ENCODE measurements at places on chromosomes 1 and 21.

DNA sequence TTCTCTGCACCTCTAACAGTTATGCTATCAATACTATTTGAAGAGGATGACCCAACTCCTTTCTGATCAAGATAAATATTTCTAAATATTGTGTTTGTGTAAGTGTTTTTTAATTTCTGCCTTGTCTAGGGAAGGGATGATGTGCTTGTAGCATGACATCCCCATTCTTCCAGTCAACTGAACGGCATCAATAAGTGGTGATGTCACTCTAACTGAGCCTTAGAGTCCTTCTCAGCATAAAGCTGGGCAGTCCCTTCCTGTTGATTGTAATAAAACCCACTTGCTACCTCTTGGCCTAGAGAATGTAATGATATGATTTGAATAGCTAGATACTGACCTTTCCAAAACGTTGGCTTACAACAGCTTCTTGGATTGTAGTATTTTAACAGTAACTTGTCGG is 52.5 kb upstream of the KCNJ6 start:
- DNase-seq: no peak

- no peak for DNase-seq
Measured at GRCh38 chr1:65904681-65905083, 112.0 kb downstream of the PDE4B start.

- no peak for DNase-seq
Measured at GRCh38 chr1:112807999-112808398, 92.9 kb upstream of the PPM1J start.

DNA sequence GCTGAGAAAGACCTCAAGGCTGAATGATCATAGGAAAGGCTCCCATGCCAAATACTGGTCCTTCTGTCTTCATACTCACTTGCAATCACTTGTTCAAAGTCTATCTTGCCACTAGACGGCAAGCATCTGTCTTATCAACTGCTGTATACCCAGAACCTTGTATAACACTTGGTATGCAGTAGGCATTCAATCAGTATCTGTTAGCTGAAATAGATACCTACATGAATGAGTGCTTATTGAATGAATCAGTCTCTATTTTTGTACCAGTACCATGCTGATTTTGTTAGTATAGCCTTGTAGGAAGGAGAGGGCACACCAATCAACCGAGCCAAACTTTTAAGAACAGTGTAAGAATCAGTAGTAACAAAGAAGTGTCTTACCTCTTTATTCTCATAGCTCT is 80.6 kb downstream of the NIBAN1 start:
- no peak for DNase-seq

- no peak for DNase-seq
Measured at GRCh38 chr1:47930210-47930840, 66.9 kb downstream of the TRABD2B start.

- no peak for DNase-seq
Measured at GRCh38 chr1:119143706-119144105, 3.3 kb upstream of the WARS2 start.

DNA sequence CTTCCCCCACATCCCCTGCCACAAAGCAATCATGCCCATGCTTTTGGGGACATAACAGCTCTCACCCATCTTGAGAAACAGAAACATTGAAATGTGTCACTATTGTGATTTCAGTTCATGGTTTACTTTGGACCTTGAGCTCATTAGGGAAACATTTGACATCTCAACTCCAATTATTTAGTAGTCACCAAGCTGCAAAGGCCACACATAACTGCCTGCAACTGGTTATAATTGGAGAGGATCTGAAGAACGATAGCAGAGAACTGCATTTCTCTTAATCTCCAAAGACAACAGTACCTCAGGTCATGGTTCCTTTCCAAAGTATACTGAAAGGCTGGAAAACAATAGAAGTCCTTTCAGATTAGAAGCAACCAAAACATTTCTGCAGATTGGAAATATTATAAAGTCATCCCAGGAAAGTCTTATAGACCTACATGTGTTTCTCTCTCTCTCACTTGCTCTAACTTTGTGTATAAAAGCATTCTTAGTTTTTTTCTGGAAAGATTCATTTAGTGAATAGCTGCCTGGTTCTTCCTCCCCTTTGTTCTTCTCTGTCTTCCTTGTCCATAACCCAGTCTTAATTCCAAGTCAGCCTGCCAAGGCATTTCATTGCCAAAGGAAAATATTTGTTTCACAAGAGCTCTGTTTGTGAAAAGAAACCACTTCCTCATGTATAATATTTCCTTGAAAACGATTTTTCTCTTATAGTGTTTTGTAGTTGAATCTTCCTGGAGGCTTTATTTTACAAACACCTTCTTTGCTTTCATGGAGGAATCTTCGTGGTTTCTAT is 426.8 kb downstream of the ADGRL2 start:
- no peak for DNase-seq

- DNase-seq: no peak
Measured at GRCh38 chr1:8422510-8423268, 104.8 kb downstream of the SLC45A1 start.

DNA sequence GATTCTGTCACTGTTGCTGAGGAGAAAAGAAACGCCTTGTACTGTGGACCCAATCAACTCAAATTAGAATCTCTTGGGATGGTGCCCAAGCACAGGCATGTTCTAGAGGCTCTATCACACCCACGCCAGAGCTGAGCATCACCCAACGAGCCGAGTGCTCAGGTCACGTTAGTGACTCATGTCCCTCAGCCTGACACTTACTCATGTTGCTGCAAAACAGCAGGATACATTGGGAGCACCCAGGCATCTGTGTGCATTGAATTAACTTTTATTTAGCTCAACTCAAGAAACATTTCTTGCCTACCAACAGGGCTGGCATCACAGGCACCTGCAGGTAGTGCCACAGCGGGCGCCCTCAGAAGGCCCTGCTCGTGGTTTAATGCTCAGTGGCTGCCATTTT is 149.8 kb downstream of the ETS2 start:
- no peak for DNase-seq

GRCh38 chr1:29485096-29485925 is 249.0 kb downstream of the PTPRU start:
- no peak for DNase-seq

- no peak for DNase-seq
Measured at GRCh38 chr1:235644693-235645305, 4.8 kb downstream of the GNG4 start.

DNA sequence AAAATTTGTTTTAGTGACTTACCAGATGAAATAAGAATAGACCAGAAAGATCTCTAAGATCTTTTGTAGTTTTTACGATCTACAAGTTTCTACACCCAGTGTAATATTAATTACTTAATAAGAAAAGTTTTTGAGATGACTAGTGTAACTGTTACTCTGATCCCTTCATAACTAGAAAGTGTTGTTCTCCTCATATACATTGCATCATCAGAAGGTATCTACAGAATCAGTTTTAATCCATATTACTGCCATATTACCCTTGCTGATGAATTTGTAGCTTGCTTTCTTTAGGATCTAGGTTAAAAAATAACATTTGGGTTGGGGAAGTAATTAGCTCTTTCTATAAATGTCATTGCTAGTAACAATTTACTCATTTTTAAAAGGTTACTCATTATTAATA is 72.5 kb downstream of the GPR161 start:
- no peak for DNase-seq

GRCh38 chr1:170290276-170290675 is 144.5 kb downstream of the NTMT2 start:
- no peak for DNase-seq

GRCh38 chr1:145824499-145824842 is 471 bp downstream of the POLR3C start:
- no peak for DNase-seq

DNA sequence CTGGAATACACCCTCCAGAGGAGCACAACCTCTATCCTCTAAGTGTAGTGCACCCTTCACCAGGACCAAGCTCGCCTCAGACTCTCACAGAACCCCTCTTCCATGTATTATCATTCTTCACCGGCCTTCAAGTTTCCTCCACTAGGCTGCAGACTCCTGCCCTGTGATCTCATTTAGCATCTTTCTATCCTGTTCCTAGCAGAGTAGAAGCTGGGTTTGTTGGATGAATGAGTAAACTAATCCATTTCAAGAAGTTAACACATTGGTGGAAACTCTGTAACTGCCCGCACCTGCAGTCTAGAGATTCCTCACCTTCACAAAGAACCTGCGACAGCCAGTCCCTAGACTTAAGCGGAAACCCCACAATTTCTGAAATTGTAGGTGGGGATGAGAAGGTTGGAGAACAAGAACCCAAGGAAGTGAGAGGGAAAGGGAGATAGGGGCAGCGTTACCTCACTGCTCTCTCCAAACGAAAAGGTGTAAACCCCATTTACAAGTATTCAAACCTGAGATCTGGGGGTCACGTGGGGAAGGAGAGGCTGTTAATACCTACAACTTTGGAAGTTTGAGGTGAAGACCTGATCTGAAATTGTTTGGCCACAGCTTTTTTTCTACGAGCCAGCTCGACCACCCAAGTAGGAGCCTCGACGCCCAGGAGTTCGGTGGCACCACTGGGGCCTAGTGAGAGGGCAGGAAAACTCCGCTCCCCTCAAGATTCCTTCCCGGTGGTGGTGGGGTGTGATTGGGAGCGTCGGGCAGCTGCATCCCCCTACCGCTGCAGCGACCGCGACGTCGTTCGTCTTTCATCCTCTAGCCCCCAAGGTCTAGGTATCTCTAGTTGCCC is 1.2 kb downstream of the PTPN14 start:
- no peak for DNase-seq

DNA sequence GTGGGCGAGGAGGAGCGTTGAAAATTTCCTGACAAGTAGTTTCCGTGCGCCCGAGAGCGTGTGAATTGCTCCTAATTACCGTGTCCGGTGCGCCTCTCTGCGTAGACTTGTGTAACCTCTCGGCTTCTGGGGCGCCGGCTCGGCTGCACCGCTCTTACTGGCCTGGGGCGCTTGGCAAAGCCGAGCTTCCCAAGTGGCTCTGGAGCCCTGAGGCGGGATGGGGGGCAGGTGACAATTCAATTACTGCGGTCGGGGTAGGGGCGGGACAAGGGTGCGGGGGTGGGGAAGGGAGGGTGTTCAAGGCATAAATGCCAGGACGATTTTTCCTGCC is 392 bp upstream of the DMRTA2 start:
- no peak for DNase-seq

GRCh38 chr1:18144062-18144461 is 36.5 kb downstream of the IGSF21 start:
- no peak for DNase-seq

DNA sequence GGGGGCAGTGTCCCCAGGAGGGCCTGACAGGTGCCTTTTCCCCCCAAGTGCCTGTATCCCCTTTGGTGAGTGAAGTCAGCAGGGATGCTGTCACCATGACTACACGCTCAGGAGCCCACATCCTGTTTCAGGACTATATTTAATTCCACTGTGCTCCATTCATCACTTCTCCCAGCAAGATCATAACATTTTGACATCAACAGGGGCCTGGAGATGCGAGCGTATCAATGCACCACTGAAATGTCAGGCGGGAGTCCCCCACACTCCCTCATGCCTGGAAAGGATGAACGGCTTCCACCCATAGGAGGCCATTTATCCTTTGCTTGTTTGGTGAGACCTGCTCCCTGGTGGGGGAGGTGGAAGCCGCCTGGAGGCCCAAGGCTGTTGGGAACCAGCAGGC is 119.1 kb downstream of the PTPRU start:
- DNase-seq: no peak

GRCh38 chr1:167904652-167905130 is 9.2 kb downstream of the ADCY10 start:
- no peak for DNase-seq

DNA sequence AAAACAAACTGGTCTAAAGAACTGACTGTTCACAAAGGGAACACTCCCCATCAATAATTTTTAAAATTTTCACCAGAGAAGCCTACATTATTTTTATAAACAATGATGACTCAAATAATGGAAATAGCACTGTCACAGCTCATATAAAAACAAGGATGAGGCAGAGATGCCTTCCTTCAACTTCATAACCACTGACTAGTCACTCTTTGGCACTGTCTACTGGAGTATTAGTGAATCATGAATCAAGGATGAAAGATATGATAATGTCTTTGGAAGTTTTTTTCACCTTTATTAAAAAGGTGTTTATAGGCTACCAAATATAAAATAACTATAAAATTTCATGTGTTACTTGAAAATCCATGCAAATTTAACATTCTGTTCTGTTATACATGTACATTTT is 316.9 kb downstream of the VAV3 start:
- no peak for DNase-seq

DNA sequence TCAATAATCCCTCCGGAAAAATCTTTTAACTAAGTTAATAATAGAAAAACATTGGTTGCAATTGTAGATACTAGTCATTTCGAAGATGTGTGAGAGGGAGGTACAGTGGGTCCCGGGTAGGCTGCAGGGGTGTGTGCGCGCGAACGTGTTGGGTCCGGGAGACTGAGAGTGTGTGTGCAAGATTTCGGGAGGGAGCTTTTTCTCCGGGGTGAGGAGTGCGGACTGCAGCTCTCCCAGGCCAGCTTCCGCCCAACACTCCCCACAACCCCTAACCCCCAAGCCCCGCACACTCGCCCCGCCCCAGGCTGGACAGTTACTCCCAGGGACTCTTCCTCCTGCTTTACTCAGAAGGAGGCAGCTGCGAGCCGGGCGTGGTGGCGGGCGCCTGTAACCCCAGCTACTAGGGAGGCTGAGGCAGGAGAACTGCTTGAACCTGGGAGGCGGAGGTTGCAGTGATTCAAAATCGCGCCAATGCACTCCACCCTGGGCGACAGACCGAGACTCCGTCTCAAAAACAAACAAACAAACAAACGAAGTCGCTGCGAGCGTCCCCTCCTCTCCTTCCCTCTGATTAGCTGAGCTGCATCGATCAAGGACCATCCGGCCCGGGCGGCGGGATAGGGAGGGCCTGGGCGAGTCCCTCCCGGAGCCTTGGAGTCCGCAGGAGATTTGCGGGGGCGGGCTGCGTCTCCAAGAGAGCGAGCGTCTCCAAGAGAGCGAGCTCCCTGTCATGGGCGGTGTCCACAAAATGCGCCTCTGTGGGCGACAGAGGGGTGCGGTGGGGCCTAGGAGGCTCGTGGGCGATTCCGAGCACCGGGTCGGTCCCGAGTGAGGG is 28.3 kb upstream of the PPM1J start:
- DNase-seq: no peak

GRCh38 chr1:157390651-157391050 is 161.7 kb downstream of the FCRL5 start:
- no peak for DNase-seq

GRCh38 chr1:43344267-43344850 is 6.7 kb downstream of the MPL start:
- no peak for DNase-seq

GRCh38 chr1:50666849-50667248 is 243.6 kb upstream of the DMRTA2 start:
- DNase-seq: no peak

- no peak for DNase-seq
Measured at GRCh38 chr1:191460234-191460633, 698.0 kb upstream of the RGS18 start.

GRCh38 chr1:223835754-223836153 is 10.0 kb downstream of the TP53BP2 start:
- DNase-seq: no peak

GRCh38 chr1:3415260-3416090 is 39.0 kb upstream of the ARHGEF16 start:
- no peak for DNase-seq

DNA sequence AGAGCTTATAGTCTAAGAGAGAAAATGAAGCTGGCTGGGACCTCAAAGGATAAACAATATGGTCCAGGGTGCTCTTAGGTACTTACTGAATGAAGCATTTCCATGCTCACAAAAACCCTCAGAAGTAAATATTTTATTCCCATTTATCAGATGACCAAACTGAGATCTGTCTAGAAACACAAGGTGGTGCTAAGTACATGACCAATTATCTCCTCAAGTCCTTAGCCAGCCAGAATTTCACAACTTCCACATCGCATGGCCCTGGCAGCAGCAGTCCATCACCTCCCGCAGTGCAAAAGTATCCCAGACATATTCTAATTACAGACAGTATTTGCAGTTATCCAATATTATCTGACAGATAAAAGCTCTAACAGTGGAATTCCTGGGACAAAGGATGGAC is 321.7 kb upstream of the PROX1 start:
- no peak for DNase-seq

Data from esophagus squamous epithelium (tissue), 5 donors.